ENCODE measurements at places on chromosomes 12 and 14.

DNA sequence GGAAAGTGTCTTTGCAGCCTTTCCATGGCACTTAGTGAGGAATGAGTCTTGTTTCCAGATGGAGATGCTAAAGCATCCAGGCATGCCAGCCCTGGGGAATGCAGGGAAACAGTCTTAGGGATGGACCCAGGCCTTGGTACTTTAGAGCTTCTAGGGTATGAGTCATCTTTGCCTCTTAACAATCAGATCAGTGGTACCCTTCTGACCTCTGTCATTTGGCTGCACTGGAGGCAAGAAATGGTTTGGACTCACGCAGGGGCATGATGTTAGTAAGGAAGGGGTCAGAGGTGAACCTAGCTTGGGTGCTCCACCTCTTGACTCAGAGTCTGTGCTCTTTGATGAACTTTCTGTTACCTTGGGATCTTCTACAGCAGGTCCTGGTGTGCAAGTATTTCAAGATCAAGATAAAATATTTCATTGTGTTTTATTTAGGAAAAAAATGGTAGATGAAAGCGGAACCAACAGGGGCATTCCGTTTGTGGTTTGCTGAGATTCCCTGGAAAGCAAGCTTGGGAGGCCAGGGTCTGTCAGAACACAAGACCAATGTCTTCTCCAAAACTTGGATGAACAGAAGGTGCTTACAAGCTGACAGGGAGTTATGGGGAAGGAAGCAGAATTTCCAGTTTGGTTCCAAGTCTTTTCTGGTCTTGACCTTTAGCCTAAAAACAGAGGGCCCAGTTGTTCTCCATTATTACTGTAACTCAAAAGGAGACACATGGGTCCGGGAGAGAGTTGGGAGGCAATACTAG, 216.2 kb downstream of the ZFP36L1 start:
- DNase-seq: no peak

GRCh38 chr12:40565029-40565633, 127.1 kb upstream of the CNTN1 start:
- DNase-seq: no peak

- no peak for DNase-seq
Observed at GRCh38 chr12:29088611-29089219, 60.4 kb upstream of the FAR2 start.

DNA sequence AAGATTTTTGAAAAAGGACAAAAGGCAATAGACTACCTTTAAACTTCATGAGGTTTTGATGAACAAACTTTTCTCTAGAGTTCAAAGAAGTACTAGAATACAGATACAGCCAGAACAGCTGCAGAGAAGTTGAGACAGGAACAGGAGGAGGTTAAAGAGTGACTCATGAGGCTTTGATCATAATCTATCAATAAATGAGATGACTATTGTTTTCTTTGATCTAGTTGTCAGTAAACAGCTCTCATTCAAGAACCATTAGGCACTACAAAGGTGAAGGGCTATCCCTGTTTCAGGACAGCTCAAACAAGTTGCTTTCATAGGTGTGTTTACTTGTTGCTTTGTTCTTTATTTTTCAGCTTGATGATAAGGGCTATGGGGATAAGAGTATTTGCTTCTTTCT, 2.4 kb downstream of the WASHC3 start:
- DNase-seq: no peak

GRCh38 chr12:1809591-1810190, 10.7 kb upstream of the LRTM2 start:
- no peak for DNase-seq

- no peak for DNase-seq
Observed at GRCh38 chr12:95429172-95429510, 44.8 kb upstream of the METAP2 start.

DNA sequence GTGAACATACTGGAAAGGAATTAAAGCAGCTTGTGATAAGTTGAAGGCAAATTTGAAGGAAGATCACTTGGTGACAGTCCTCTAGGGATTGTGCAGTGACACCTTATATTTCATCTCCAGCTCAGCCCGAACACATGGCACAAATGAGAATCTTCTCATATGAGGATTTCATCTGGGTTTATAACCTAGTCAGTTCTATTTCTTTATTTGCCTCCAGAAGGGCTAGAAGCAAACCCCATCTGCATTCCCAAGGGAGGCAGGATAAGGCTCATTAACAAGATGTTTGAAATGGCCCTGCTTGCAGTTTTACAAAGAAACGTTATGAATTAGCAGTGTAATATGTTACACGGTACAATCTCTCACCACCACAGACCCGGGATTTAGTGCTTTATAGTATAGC, 90.7 kb upstream of the KRR1 start:
- DNase-seq: no peak

- DNase-seq: no peak
Observed at GRCh38 chr12:110345176-110345661, 58.3 kb downstream of the ANAPC7 start.

GRCh38 chr12:109475993-109476806, 900 bp downstream of the KCTD10 start:
- no peak for DNase-seq

GRCh38 chr12:121400332-121401139, 618 bp downstream of the RNF34 start:
- peak; percentile 35 for DNase-seq

- DNase-seq: no peak
Observed at GRCh38 chr12:41344776-41345470, 156.8 kb downstream of the PDZRN4 start.

GRCh38 chr14:71586131-71586897, 345.9 kb upstream of the RGS6 start:
- no peak for DNase-seq

- no peak for DNase-seq
Observed at GRCh38 chr12:23944067-23944466, 5.4 kb downstream of the SOX5 start.

DNA sequence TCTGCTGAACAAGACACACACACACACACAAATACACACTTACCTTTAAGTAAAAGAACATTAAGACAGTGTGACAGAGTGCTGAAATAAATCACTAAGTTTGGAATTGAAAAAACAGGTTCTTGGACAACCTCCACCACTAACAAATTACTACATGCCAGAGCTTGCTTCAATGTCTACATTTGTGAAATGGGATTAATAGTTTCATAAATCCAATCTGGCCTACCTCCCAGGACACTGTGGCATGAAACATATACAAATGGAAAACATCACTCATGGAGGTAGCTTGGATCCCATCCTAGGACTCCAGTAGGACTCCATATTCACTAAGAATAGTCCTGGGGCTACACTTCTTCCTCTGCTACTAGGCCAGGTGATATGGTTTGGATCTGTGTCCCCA, 8.2 kb upstream of the CCDC60 start:
- no peak for DNase-seq

DNA sequence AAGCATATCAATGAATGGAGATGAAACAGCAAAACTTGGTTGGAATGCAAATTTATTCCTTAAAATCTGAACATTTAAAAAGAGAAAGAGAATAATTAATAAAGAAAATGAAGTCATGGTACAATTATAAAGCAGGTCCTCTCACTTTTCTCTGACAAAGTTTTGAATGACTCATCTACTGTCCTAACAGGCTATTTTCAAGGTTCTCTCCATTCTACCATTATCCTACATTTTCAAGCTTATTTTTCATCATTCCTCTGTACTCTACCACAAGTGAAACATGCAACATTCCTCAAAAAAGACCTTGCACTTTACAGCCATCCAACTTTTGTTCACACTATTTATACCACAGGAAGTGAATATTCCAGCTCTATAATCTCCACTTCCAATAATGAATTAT, 36.9 kb upstream of the AP4S1 start:
- DNase-seq: no peak

DNA sequence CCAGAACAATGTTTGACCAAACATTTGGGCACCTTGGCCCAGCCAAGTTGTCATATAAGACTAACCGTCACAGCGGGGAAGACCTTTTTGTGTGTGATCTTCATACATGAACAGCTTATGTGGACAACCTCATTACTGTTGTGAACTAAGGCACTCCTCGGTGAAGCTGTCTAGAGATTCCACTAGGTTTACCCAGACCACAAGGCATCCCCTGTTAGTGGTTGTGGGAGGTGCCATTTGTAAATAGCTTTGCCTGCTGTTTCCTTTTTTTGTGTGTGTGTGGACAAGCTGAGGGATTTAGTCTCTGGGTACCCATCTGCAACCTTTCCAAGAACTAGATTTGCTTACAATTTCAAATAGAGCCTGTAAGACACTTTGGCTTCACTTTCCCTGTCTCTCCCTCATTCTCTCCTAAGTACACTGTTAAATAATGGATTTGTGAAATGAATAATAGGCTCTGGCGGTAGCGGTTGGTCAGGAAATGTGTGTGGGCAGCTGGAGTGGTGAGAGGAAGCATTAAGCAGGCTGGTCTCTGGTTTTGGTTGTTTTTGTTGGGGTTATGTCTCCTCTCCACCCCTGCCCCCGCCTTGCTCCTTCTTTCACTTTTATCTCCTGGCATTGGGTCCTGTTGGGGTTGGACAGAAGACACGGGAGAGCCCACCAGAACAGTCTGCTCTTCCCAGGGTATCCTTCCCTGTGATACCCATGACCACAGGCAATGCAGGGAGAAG, 727.6 kb downstream of the VRK1 start:
- no peak for DNase-seq

DNA sequence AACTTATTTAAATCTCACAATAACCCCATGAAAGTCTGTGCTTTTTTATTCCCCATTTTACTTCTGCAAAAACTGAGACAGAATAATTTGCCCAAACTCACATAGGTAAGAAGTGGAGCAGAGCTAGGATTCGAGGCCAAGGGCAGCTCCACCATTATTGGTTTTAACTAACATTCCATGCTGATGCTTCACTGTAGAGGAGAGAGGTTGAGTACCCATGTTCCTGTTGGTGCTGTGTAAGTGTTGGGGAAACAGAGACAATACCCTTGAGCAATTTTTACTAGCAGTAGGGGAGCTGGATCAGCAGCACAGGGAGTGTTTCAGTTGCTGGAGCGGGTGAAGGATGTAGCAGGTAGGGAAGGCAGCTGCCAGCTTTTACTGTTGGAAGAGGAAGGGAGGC, 21.1 kb downstream of the RASSF8 start:
- no peak for DNase-seq

GRCh38 chr14:45716572-45716971, 463.6 kb upstream of the MIS18BP1 start:
- no peak for DNase-seq

GRCh38 chr12:121284551-121285390, 11.7 kb downstream of the CAMKK2 start:
- DNase-seq: no peak

- DNase-seq: no peak
Observed at GRCh38 chr12:51941604-51942003, 9.9 kb upstream of the ACVR1B start.

- DNase-seq: no peak
Observed at GRCh38 chr14:36069535-36069900, 107.0 kb downstream of the PTCSC3 start.

DNA sequence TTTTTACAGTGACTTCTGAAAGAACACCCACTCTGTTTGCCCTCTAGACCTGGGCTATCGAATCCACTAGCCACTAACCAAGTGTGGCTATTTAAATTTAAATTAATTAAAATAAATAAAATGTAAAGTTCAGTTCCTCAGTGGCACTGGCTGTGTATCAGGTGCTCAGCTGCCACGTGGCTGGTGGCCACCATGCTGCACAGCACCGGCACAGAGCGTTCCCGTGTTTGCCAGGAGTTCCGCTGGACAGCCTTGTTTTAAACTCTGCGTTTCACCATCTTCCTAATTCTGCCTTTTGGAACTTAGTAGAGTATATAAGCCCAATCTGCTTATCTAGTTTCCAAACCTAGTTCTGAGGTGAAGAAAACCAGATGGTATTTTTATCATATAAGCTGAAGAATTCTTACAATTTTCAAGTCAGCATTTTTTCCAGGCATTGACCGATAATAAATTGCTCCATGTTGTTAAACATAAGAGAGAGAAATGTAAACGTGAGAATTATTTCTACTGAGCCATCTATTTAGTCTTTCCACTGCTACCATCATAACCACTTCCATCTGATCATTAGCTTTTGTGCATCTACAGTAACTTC, 339.0 kb downstream of the CACNA1C start:
- no peak for DNase-seq

DNA sequence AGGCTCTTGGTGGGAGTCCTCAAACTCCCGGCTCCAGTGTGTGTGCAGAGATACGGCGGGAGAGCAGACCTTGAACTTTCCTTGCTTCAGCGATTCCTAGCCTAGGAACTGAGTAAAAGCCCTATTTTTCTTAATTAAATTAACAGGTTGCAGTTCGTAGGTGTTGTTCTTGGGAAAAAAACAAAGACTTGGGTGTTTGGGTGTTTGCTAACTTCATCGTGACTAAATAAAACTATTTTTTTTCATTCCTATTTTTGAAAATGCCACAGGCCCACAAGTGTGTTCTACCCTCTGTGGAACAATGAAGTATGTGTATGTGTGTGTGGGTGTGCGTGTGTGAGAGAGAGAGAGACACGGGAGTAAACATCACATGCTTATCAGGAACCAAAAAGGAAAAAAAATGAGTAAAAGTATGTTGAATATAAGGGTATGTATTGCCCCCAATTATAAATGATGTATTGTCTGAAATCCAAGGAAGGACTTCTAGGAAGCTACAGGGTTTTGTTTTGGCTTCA, 651 bp downstream of the TMEM117 start:
- DNase-seq: no peak

GRCh38 chr12:6460751-6461371, 9.0 kb downstream of the TAPBPL start:
- DNase-seq: no peak

- no peak for DNase-seq
Observed at GRCh38 chr12:26798023-26798422, 35.0 kb downstream of the ITPR2 start.

DNA sequence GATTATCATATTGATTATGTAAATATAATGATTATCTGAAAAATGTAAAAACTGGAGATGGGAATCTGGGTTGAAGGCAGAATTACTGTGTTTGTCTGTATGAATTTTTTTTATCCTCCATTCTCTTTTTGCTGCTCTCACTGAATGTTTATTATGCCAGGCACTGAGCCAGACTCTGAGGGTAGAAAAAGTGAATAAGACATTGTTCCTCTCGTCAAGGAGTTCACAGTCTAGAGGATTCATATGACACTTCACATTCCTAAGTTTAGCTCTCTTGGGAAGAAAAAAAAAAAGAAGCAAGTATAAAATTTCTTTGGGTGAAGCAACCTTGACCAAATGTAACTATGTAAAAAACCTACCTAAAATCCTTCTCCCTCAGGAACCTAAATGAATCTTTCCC, 120.9 kb upstream of the LMO3 start:
- no peak for DNase-seq

GRCh38 chr12:121133838-121134237, 1.2 kb downstream of the P2RX7 start:
- no peak for DNase-seq

DNA sequence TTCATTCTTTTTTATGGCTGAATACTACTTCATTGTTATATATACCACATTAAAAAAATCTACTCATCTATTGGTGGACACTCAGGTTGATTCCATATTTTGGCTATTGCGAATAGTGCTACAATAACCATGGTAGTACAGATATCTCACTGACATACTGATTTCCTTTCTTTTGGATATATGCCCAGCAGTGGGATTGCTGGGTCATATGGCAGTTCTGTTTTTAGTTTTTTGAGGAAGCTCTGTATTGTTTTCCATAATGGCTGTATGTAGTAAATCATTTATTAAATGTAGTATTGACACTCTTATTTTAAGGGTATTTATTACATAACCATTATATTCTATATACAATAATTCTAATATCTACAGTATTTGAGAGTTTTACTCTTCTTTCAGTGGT, 43.7 kb downstream of the PTCSC3 start:
- DNase-seq: no peak

- no peak for DNase-seq
Observed at GRCh38 chr12:56776654-56777053, 13.5 kb downstream of the HSD17B6 start.
